Psoas muscle (tissue), 8 donors: ENCODE measurements at places on chromosomes 2 and 18. TPM values are rescaled to one million over a fixed set of nuclear protein-coding genes. Genes with fewer than 3 reads are reported as not detected.

GRCh38 chr2:120701499-120701898, 34.2 kb upstream of the GLI2 start:
- H3K27ac ChIP-seq = no peak overlapping the region
- DNase-seq = no peak
- no peak overlapping the region for H3K4me3 ChIP-seq
- H3K27me3 ChIP-seq = peaks cover 3% of the 10 kb centered on the region
- H3K36me3 ChIP-seq = no peaks in the 10 kb centered on the region

GRCh38 chr2:19709553-19709952, 192.2 kb downstream of the TTC32 start:
- H3K4me3 ChIP-seq = no peak overlapping the region
- no peaks in the 10 kb centered on the region for H3K4me1 ChIP-seq
- no peak overlapping the region for H3K27ac ChIP-seq
- no peaks in the 10 kb centered on the region for H3K27me3 ChIP-seq

GRCh38 chr2:12293874-12294273, 422.9 kb upstream of the TRIB2 start:
- no peak overlapping the region for H3K27ac ChIP-seq
- H3K36me3 ChIP-seq = no peaks in the 10 kb centered on the region
- no peaks in the 10 kb centered on the region for H3K4me1 ChIP-seq

DNA sequence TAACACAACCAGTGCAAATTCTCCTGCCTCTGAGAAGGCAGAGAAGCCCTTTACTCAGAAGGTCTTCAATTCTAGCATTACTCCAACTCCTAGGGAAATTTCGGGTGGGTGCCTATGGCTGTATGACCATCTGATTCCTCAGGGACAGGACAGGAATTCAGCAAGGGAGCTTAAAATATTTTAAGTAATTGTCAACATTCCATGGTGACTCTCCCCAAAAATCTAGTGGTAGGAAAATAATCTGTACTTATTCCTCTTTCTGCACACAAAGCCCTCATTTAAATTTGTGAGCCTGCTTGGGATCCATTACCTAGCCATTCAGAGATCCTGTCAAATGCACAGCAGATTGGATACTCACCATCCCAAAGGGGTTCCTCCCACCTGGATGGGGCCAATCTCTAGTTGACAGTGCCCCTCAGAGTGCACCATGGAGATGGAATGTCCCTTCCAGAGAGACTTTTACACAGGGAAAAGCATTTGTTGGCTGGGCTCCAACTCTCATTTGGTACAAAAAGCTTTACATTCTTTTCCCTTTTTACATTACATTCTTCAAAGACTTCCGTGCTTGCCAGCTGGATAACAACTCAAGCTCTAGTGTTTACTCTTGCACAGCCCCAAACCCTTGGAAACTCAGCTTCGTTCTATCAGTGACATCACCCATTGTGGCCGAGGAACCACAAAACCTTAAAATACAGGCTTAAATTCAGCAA, 3.1 kb upstream of the TMEM150A start:
- peaks cover 28% of the 10 kb centered on the region for H3K36me3 ChIP-seq
- no peak for DNase-seq
- no peaks in the 10 kb centered on the region for H3K27me3 ChIP-seq

- DNase-seq = peak; percentile 72
- H3K4me3 ChIP-seq = peak overlapping the region; percentile 91
- H3K27me3 ChIP-seq = no peaks in the 10 kb centered on the region
- H3K36me3 ChIP-seq = no peaks in the 10 kb centered on the region
Observed at GRCh38 chr2:212536817-212537725, 1.5 kb downstream of the ERBB4 start.

GRCh38 chr2:23703583-23704385, 223.1 kb downstream of the ATAD2B start:
- no peak overlapping the region for H3K27ac ChIP-seq
- no peaks in the 10 kb centered on the region for H3K27me3 ChIP-seq
- no peak overlapping the region for H3K4me3 ChIP-seq
- H3K36me3 ChIP-seq = peaks cover 61% of the 10 kb centered on the region

GRCh38 chr2:48531141-48531648, 1.2 kb downstream of the STON1 start:
- H3K4me1 ChIP-seq = no peaks in the 10 kb centered on the region
- DNase-seq = no peak
- peak overlapping the region; percentile 55 for H3K27ac ChIP-seq
- no peaks in the 10 kb centered on the region for H3K27me3 ChIP-seq

GRCh38 chr2:239289545-239289944, 111.3 kb downstream of the HDAC4 start:
- H3K27me3 ChIP-seq = no peaks in the 10 kb centered on the region
- no peak overlapping the region for H3K4me3 ChIP-seq
- DNase-seq = no peak
- no peaks in the 10 kb centered on the region for H3K36me3 ChIP-seq

GRCh38 chr2:86195055-86195807, at the start of gene IMMT:
Gene IMMT (minus strand): TSS chr2:86195462. CDS start chr2:86195382, 80 bp downstream.
- peak within 1 kb of the TSS; percentile 100 for H3K27ac ChIP-seq
- no peaks in the 10 kb centered on the region for H3K36me3 ChIP-seq
- H3K27me3 ChIP-seq = no peaks in the 10 kb centered on the region

GRCh38 chr18:71442731-71443141, 1101.4 kb downstream of the CBLN2 start:
- no peaks in the 10 kb centered on the region for H3K4me1 ChIP-seq
- DNase-seq = no peak
- H3K27ac ChIP-seq = no peak overlapping the region
- H3K36me3 ChIP-seq = no peaks in the 10 kb centered on the region

GRCh38 chr2:86826951-86827350, 34.7 kb downstream of the CD8B start:
- H3K4me1 ChIP-seq = no peaks in the 10 kb centered on the region
- no peaks in the 10 kb centered on the region for H3K27me3 ChIP-seq
- H3K27ac ChIP-seq = no peak overlapping the region
- no peaks in the 10 kb centered on the region for H3K36me3 ChIP-seq

The MAP2 gene
- 2.9 TPM for total RNA-seq

The SLC35F5 gene
- 45.7 TPM for total RNA-seq

The NFATC1 gene
- total RNA-seq = 21.6 TPM

The DQX1 gene
- total RNA-seq = not detected

The RAB17 gene
- 1.3 TPM for total RNA-seq
